T-helper 1 cell (primary cell): ENCODE measurements at places on chromosomes 6 and 20.

DNA sequence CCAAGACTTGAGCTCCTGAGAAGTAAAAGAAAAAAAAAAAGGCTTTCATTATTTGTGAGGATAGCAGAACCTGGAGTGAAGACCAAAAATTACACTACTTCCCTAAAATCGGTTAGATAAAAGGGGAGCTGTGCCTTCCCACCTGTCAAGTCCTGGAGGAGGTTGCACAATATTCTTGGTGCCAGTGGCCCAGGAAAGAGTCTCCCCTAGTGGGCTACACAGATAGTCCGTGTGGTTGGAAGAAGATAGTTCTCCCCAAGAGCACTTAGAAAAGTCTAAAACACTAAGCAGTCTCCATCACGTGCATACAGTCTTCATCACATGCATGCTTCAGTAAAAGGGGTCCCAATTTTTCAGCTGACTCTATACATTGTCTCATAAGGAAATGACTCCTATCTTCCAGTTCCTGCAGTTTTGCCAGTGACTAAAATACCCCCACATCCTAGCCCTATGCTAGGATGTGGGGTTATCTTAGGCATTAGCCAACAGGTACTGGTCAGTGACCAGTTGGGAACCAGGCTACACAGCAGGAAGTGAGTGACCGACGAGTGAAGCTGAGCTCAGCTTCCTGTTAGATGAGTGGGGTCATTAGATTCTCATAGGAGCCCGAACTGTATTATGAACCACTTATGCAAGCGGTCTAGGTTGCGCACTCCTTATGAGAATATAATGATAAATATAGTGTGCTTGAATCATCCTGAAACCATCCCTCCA, 199.5 kb upstream of the FAM83B start:
- DNase-seq: no peak

DNA sequence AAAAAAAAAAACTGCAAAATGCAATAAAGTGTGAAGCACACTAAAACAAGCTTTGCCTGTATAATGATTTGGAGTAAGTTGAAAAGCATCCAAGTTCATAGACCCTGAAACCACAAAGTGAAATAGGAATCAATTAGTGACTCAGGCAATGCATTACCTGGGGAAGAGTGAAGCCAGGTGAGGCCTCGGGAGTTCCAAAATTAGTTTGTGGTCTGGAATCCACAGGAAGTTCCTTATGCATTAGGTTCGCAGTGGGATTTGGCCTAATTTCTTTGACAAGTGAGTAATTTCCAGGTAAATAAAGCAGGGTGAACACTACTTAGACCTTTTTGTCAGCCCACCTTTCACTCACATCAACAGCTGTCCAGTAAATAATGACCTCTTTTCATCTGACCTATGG, 490.8 kb downstream of the CBLN4 start:
- DNase-seq: no peak

GRCh38 chr6:6808343-6808742, 219.8 kb downstream of the LY86 start:
- DNase-seq: no peak

- no peak for DNase-seq
These were observed 2.9 kb downstream of the TFAP2B start for GRCh38 chr6:50821441-50822077.
